ELR (cell line): ENCODE measurements at places on chromosomes 7 and 10.

DNA sequence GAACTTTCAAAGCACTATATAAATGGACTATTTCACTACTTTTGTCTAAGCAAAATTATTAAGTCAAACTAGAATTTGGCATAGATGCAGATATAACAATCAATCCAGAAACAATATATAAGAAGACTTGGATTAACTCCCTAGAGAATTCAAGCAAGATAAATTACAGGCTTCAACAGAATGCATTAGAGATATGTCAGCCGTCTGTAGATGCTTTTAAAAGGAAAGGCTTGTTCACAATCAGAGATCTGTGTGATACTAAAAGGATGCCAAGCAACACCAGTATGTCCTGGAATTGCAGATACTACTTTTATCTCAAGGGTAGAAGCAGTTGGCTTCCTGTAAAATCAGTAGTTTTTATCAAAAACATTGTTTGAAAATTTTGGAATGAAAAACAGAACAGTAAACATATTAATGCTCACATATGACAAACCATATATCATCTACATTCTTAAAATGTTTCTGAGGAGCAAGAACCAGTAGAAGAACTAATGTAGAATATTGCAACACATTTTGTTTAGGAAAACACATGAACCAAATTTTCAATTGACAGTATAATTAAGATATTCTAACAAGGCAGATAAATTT is 947.9 kb upstream of the LRRN3 start:
- DNase-seq: no peak

- DNase-seq: no peak
These were observed 604.7 kb upstream of the MKI67 start for GRCh38 chr10:128730922-128731321.

DNA sequence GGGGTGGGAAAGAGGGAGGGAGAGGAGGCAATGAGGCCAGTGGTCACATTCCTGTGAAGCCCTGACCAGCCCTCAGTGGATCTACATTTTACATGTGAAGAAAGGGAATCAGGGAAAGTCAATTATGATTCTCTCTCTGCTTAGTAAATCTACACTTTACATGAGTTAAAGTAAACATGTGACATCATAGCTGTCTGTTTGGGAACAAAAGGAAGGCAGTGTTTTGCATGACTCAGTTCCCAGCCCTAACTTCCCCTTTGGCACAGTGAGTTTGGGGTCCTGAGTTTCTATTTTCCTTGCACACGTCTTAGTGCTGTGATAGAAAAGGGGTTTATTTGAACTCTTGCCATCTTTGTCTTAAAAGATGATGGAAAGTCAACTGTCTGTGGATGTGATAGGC is 615.1 kb downstream of the SDK1 start:
- DNase-seq: peak; percentile 22

GRCh38 chr10:79443338-79444198 is 1.9 kb downstream of the ZCCHC24 start:
- peak; percentile 25 for DNase-seq

- peak; percentile 38 for DNase-seq
These were observed 9.9 kb downstream of the CNNM1 start for GRCh38 chr10:99339077-99339476.

- no peak for DNase-seq
These were observed 260.5 kb upstream of the KLF14 start for GRCh38 chr7:130994378-130995115.
